ENCODE measurements at places on chromosomes 13 and 19. TPM values are rescaled to one million over a fixed set of nuclear protein-coding genes. Genes with fewer than 3 reads are reported as not detected.

Gene CEACAM7
- not detected for total RNA-seq

Gene NEK5
- 0.13 TPM for total RNA-seq

- no peak for DNase-seq
These were observed 226.7 kb downstream of the RFC3 start for GRCh38 chr13:34044660-34045080.

- DNase-seq = no peak
These were observed 1.3 kb downstream of the RAD23A start for GRCh38 chr19:12946731-12947496.

- DNase-seq = no peak
These were observed 812.6 kb downstream of the DACH1 start for GRCh38 chr13:71054358-71054757.

GRCh38 chr13:50720861-50721671, 122.4 kb downstream of the DLEU7 start:
- no peak for DNase-seq

GRCh38 chr13:101751488-101751887, 299.0 kb downstream of the ITGBL1 start:
- no peak for DNase-seq

DNA sequence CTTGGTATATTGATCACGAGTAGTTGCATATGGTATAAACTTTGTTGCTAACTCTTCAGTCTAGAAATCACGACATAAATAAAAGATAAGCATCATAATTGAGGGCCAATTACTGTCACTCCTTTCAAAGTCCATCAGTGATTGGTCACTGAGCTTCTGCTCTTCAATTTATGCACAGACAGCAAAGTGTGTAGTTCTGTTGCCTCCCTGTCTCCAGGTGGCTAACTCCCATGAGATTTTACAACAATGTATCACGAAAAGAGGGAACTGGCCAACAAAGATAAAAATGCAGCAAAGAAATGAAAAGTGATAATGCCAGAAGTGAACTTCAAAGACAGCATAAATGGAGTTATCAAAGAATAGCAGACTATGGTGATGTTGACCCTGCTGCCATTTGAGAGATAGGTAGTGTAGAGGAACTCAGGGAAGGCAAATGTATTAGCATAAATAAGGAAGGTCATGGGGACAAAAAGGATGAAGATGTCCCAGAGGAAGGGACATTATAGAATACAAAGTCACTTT, 12.7 kb upstream of the TNFSF14 start:
- no peak for DNase-seq

All from Right ventricle myocardium superior (tissue), 1 donor.